ENCODE measurements at places on chromosomes 11 and 22. TPM values are rescaled to one million over a fixed set of nuclear protein-coding genes. Genes with fewer than 3 reads are reported as not detected.
A peak's percentile ranks its signal among the peaks of the same experiment; 100 is the strongest.

GRCh38 chr22:37806409-37807333 is 1.1 kb upstream of the GCAT start:
- H3K27ac ChIP-seq, result no peak overlapping the region
- peaks cover 49% of the 10 kb centered on the region for H3K4me1 ChIP-seq
- H3K27me3 ChIP-seq, result peaks cover 46% of the 10 kb centered on the region
- no peaks in the 10 kb centered on the region for H3K36me3 ChIP-seq
- DNase-seq, result no peak

The ACRV1 gene
- 0.14 TPM for polyA plus RNA-seq

GRCh38 chr22:27697888-27698287 is 103.7 kb downstream of the MN1 start:
- no peak overlapping the region for H3K27ac ChIP-seq
- peaks cover 8% of the 10 kb centered on the region for H3K36me3 ChIP-seq
- H3K4me3 ChIP-seq, result no peak overlapping the region
- H3K27me3 ChIP-seq, result no peaks in the 10 kb centered on the region

GRCh38 chr11:110070176-110070575 is 23.0 kb upstream of the ZC3H12C start:
- H3K4me3 ChIP-seq, result no peak overlapping the region
- no peaks in the 10 kb centered on the region for H3K4me1 ChIP-seq
- H3K27ac ChIP-seq, result no peak overlapping the region
- no peak for DNase-seq
- peaks cover 34% of the 10 kb centered on the region for H3K27me3 ChIP-seq

The CABP2 gene
- not detected for polyA plus RNA-seq

DNA sequence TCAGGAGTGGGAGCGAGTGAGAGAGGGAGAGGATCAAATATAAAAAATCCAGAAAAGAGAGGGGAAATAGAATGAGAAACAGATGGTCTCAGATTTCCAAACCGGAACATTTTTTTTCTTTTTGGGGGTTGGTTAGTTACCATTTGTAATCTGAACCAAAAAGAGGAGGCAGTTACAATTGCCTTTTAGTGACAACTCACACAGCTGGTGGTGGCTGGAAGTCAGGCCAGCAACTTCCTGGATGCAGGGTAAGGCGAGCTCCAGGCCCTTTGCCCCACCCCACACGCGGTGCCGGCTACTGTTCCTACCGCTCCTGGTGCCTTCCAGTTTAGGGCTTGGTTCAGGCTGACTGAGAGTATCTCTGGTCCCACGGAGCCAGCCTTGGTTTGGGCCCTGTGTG is 21.0 kb upstream of the UBASH3B start:
- H3K36me3 ChIP-seq, result no peaks in the 10 kb centered on the region
- H3K4me1 ChIP-seq, result no peaks in the 10 kb centered on the region
- no peak overlapping the region for H3K4me3 ChIP-seq
- H3K27me3 ChIP-seq, result peaks cover 7% of the 10 kb centered on the region
- no peak for DNase-seq
- no peak overlapping the region for H3K27ac ChIP-seq

DNA sequence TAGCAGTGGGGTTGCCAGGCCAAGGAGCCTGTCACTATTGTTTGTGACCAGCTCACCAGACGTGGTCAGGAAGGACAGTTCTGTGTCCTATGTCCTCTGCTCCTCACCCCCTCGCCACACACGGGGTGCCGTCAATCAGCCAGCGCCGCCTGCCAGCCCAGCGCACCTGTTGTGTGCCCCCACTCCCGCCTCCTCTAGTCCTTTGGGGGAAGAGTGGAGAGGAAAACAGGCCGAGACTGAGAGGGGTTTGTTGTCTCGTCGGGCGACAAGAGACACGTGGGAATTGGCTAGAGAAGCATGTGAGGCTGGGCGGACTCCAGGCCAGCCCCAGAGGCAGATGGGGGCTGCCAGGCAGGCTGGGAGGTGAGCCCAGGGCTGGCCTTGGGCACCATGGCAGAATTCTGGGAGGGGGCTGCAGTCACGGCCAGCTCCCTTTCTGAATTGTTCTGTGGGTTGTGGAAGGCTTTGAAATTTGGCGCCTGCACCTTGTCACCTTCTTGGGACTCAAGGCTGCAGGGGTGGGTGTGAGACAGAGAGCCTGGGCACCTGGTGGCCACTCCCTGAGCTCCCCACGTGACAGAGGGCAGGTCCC is 3.1 kb upstream of the KCNQ1OT1 start:
- no peak overlapping the region for H3K27ac ChIP-seq
- peaks cover 14% of the 10 kb centered on the region for H3K36me3 ChIP-seq
- no peaks in the 10 kb centered on the region for H3K27me3 ChIP-seq
- H3K4me1 ChIP-seq, result peaks cover 40% of the 10 kb centered on the region
- DNase-seq, result no peak
- no peak overlapping the region for H3K4me3 ChIP-seq

DNA sequence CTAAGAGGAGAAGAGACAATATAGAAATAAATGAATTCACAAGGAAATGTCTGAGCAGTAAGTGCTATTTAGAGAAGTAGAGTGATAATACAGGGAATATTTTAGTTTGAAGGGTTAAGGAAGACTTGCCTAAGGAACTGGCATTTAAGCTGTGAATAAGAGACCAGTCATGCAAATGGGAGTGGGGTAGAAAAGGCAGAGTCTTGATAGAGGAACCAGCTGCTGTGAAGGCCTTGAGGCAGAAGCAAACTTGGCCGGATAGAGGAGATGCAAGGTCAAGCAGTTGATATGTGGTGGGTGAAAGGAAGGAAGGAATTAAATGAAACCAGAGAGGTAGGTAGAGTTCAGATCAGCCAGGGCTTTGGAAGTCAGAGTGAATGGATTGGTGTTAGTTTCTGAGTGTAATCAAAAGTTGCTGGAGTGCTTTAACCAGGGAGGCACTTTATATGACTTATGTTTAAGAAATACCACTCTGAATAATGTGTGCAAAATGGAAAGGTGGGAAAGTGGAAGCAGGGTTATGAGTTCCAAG is 198.4 kb upstream of the SESN3 start:
- H3K27ac ChIP-seq, result no peak overlapping the region
- H3K4me1 ChIP-seq, result no peaks in the 10 kb centered on the region
- no peak for DNase-seq
- H3K36me3 ChIP-seq, result no peaks in the 10 kb centered on the region
- H3K27me3 ChIP-seq, result peaks cover 18% of the 10 kb centered on the region

GRCh38 chr22:39703091-39703490 is 132.5 kb downstream of the CACNA1I start:
- no peak overlapping the region for H3K4me3 ChIP-seq
- H3K4me1 ChIP-seq, result peaks cover 6% of the 10 kb centered on the region
- DNase-seq, result no peak
- H3K27ac ChIP-seq, result no peak overlapping the region
- peaks cover 30% of the 10 kb centered on the region for H3K27me3 ChIP-seq

The CAVIN3 gene
- not detected for polyA plus RNA-seq

- no peaks in the 10 kb centered on the region for H3K27me3 ChIP-seq
- H3K4me1 ChIP-seq, result no peaks in the 10 kb centered on the region
- no peaks in the 10 kb centered on the region for H3K36me3 ChIP-seq
- H3K27ac ChIP-seq, result no peak overlapping the region
Measured at GRCh38 chr11:56932572-56933220, 56.0 kb upstream of the OR5AK2 start.

The DCDC1 gene
- not detected for polyA plus RNA-seq

GRCh38 chr11:29996016-29996415 is 20.8 kb downstream of the KCNA4 start:
- H3K27me3 ChIP-seq, result no peaks in the 10 kb centered on the region
- H3K4me3 ChIP-seq, result no peak overlapping the region
- no peak overlapping the region for H3K27ac ChIP-seq
- no peaks in the 10 kb centered on the region for H3K36me3 ChIP-seq
- no peak for DNase-seq
- no peaks in the 10 kb centered on the region for H3K4me1 ChIP-seq

- H3K27me3 ChIP-seq, result peaks cover 7% of the 10 kb centered on the region
- no peaks in the 10 kb centered on the region for H3K4me1 ChIP-seq
- DNase-seq, result no peak
- no peak overlapping the region for H3K4me3 ChIP-seq
Measured at GRCh38 chr11:45560913-45561281, 104.5 kb downstream of the CHST1 start.

- no peak overlapping the region for H3K27ac ChIP-seq
- DNase-seq, result no peak
- H3K36me3 ChIP-seq, result peaks cover 6% of the 10 kb centered on the region
- H3K4me3 ChIP-seq, result no peak overlapping the region
Measured at GRCh38 chr11:108097179-108097578, 24.2 kb upstream of the ACAT1 start.

The SSRP1 gene
- 39.6 TPM for polyA plus RNA-seq

DNA sequence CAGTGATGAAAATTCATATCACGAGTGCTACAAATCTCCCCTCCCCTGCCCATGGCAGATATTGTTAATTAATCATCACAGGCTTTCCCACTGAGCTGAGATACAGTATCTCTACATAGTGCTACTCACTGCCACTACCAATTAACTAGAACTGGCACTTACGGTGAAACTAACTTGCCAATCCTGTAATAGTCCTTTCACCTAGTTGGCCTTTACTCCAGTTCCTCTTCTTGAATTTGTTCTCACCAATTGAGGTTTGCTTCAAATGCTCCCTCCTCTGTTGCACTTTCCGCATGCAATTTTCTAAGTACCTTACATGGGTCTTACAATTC is 11.9 kb upstream of the PRRG4 start:
- no peaks in the 10 kb centered on the region for H3K36me3 ChIP-seq
- no peak overlapping the region for H3K4me3 ChIP-seq
- no peaks in the 10 kb centered on the region for H3K27me3 ChIP-seq
- no peak overlapping the region for H3K27ac ChIP-seq
- no peak for DNase-seq

DNA sequence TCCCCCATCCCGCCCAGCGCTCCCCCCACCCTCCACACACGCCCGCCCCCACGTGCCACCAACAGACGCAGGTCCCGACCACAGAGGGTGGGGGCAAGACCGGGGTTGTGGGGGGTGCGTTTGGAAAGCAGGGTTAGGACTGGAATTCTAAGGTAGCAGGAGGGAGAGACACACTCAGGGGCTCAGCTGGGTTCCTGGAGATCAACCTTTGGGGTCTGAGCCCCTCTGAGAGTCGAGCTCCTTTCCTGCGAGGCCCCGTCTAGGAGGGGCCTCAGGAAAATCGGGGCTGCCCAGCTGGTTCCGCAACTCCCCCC is 429 bp downstream of the PGGHG start:
- peaks cover 10% of the 10 kb centered on the region for H3K36me3 ChIP-seq
- peaks cover 27% of the 10 kb centered on the region for H3K4me1 ChIP-seq
- H3K27me3 ChIP-seq, result peaks cover 30% of the 10 kb centered on the region
- no peak for DNase-seq
- H3K27ac ChIP-seq, result peak overlapping the region; percentile 88

The NRXN2 gene
- polyA plus RNA-seq, result not detected

- no peaks in the 10 kb centered on the region for H3K4me1 ChIP-seq
- H3K36me3 ChIP-seq, result peaks cover 24% of the 10 kb centered on the region
- no peak for DNase-seq
- H3K4me3 ChIP-seq, result no peak overlapping the region
Measured at GRCh38 chr22:49600468-49600867, 227.2 kb downstream of the BRD1 start.

DNA sequence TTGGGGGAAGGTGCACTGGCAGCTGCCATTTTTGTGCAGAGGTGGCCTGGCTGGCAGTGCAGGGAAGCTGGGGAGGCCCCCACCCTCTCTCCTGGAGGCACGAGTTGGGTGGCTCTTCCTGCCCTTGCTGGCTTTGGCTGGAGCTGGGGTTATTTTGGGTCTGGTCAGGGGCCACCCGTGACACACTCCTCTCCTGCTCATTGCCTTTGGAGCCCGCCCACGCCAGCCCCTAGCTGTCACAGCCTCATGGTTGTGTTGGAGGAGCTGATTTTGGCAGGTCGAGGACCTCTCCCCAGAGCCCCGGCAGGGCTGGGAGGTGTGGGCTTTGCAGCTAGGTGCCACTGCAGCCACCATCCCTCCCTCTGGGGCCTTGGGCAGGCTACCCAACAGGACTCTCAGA is 21.5 kb downstream of the FBLN1 start:
- no peak overlapping the region for H3K27ac ChIP-seq
- no peaks in the 10 kb centered on the region for H3K27me3 ChIP-seq
- no peaks in the 10 kb centered on the region for H3K36me3 ChIP-seq
- no peak overlapping the region for H3K4me3 ChIP-seq

DNA sequence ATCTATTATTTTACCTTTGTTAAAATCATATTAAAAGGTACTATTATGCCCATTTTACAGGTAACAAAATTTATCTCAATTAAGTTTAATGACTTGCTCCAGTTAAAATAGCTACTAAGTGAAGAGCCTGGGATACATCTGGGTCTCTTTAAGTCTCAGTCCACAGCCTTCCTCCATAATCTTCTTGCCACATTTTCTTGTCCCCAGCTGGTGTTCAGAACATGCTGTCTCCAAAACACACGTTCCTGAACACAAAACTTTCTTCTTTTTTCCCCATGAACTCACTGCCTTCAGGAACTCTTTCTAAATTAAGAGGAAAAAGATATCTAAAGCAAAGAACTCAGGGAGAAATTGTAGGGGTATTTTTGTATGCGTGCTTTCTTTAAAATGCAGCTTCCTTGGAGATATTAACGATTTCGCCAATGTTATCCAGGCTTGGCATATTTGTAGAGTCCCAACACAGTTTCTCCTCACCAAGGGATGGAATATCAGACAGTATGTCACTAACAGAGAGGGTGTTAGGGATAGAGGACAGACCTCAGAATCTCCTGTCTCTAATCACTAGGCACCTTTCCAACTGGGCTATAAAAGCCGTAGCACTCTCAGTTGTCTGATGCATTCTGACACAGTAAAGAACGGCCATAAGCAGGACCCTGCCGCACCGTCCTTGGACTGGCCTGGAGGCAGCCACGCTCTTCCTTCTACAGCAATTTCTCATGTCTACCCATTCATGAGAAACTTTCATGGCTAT is 232.8 kb upstream of the BLID start:
- H3K27me3 ChIP-seq, result no peaks in the 10 kb centered on the region
- no peak overlapping the region for H3K4me3 ChIP-seq
- no peaks in the 10 kb centered on the region for H3K4me1 ChIP-seq
- no peak overlapping the region for H3K27ac ChIP-seq
- no peak for DNase-seq

- H3K4me3 ChIP-seq, result no peak overlapping the region
- DNase-seq, result no peak
- no peaks in the 10 kb centered on the region for H3K36me3 ChIP-seq
- no peaks in the 10 kb centered on the region for H3K27me3 ChIP-seq
Measured at GRCh38 chr22:23278883-23279675, 98.8 kb downstream of the BCR start.

The GALNT18 gene
- polyA plus RNA-seq, result not detected

- no peak for DNase-seq
- H3K4me3 ChIP-seq, result no peak overlapping the region
- no peak overlapping the region for H3K27ac ChIP-seq
- no peaks in the 10 kb centered on the region for H3K4me1 ChIP-seq
- H3K27me3 ChIP-seq, result peaks cover 52% of the 10 kb centered on the region
- H3K36me3 ChIP-seq, result no peaks in the 10 kb centered on the region
Measured at GRCh38 chr11:75654314-75654713, 14.5 kb downstream of the MAP6 start.

- H3K36me3 ChIP-seq, result no peaks in the 10 kb centered on the region
- DNase-seq, result no peak
- no peak within 1 kb of the TSS for H3K27ac ChIP-seq
- no peaks in the 10 kb centered on the region for H3K27me3 ChIP-seq
- no peak within 1 kb of the TSS for H3K4me3 ChIP-seq
Measured at GRCh38 chr11:56234155-56234554, at the start of gene OR5T2. Gene OR5T2, minus strand, starts transcription at chr11:56234255. Its CDS starts 1,193 bp downstream, at chr11:56233062.
